Dermis microvascular lymphatic vessel endothelial cell (primary cell): ENCODE measurements at places on chromosomes 1 and 21. TPM values are rescaled to one million over a fixed set of nuclear protein-coding genes. Genes with fewer than 3 reads are reported as not detected.
A peak's percentile ranks its signal among the peaks of the same experiment; 100 is the strongest.

- DNase-seq, result no peak
These were observed 12.3 kb downstream of the MACF1 start for GRCh38 chr1:39216771-39217170.

C1orf167 gene
- 0.25 and 0.26 TPM in 2 replicates for total RNA-seq

DNA sequence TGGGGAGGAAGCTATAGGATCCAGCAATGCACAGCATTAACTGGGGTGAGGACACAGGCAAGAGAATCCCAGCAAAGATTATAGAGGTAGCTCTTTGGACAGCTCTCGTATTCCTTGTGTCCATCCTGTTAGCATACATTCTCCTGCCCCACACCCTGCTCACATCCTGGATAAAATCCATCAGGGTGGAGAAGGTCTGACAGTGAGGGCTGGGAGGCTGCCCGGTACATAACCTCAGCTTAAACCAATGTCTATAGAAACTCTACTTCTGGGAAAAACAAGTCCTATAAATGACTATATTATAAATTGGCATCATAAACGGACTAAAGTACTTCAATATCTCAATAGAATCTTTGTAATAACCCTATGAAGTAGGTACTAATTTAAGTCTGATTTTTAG lies 36.8 kb upstream of the UBE2U start:
- no peak for DNase-seq

DNA sequence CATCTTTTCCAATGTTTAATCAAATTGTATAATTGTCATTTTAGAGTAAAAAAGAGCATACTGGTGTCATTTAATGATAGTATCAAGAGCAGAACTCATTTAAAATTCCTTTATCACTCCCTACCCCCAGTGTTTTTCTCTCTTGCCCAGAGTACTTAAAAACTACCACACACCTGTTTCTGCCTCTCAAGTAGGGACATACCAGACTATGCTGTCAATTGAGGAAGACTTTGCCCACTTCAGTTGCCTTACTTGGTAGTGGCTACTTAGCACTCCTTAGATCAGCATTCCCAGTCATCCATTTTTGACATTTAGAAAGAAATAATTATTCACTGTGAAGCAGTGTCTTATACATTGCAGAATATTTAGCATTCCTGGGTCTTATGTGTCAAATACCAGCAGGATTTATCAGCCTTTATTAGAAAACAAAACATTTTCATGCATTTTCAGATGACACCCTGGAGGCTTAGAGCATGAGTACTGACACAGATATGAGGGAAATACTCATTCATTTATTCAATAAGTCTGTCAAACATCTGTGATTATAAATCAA lies 127.5 kb upstream of the RGS1 start:
- DNase-seq, result no peak

DNA sequence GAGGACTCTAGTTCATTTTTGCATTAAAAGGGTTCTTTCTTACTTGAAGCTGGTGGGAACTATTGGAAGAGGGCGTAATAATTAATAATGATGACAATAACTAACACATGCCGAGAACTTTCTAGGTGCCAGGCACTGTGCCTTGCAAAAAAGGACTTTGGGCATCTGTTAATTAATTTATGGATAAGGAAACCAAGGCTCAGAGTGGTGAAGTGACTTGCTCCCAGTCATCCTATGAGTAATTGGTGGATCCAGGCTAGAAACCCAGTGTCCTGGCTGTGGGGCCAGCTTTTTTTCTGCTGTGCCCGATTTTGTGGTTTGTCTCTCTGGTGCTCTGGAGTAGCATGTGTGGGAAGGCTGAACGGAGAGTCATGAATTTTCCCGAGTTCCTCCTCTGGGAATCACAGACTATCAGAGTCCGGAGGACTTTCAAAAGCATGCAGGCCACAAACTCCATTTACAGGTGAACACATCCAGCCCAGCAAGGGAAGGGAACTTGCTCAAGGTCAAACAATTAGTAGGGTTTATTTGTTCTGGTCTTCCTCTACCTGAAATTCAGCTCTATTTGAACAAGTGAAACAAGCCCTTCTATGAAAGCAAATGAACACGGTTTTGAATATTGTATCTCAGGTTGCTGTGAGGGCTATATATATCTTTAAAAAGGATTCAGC lies 23.4 kb downstream of the ROR1 start:
- no peak for DNase-seq

DNA sequence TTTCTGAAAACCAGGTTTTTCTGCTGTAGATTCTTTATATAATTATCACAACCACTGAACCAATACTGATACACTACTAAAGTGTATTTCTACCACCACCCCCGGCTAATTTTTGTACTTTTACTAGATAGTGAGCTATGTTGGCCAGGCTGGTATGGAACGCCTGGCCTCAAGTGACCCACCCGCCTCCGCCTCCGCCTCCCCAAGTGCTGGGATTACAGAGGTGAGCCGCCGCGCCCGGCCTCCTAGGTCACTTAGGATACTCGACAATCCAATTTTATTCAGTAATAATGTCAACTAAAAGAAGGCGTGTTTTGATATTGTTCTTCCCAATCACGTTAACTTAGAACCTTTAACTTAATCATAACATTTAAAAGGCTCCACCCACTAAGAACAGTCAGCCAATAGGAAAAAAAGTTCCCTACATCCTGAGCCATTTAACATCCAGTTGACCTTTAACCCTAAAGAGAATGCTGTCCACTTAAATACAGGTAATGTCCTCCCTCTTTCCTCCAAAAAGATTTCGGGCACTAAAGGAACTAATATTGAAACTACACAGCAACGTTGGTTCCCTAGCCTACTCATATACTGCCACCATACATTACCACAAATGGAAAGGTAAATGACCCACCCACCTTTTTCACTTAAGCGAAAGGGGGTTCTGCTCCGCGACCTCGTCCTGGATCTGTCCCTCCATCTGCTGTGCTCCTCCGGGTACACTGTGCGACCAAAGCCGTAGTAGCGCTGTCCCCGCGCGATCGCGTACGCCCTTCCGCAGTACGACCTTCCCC lies 1.2 kb downstream of the RSRP1 start:
- DNase-seq, result peak; percentile 51

GRCh38 chr21:43921979-43922945 lies 57.2 kb downstream of the AGPAT3 start:
- DNase-seq, result no peak

- DNase-seq, result no peak
These were observed 15.0 kb downstream of the MATN1 start for GRCh38 chr1:30708361-30708728.

DNA sequence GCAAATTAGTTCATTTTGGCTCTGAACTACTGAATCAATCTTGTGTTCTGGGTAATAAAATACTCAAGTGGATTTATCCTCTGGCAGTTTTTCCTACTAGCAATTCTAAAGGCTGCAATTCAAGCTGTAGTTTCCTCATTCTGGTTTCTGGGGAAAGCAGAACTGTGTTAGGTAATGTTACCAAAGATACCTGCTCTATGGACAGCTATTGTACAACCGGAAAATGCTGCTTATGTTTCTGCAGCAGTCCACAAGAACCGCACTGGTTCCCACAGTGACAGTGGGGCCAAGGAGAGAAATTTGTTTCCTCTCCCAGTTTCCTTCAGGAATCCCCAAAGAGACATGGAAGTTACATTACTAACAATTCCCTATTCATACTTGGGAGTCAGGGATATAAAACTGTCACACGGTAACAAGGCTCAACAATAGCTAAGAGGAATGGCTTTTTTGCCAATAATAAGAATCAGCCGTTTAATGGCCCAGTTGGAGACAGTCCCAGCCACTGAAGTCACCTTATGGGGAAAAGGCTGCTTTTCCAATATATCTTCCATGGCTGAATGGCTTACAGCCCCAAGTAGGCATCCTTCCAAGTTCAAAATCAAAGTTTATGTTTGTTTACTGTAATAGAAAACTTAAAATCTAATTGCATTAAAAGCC lies 52.6 kb downstream of the PCNX2 start:
- DNase-seq, result no peak

SPATA17 gene
- total RNA-seq, result under 0.01 and 0.13 TPM in 2 replicates

- no peak for DNase-seq
These were observed 11.5 kb downstream of the TMPRSS3 start for GRCh38 chr21:42384156-42384945.

ESPN gene
- total RNA-seq, result 0.90 and 1.3 TPM in 2 replicates

- DNase-seq, result no peak
These were observed 187.8 kb upstream of the PTBP2 start for GRCh38 chr1:96533820-96534219.
